ENCODE measurements at places on chromosomes 11 and 22.

- no peak for DNase-seq
Observed at GRCh38 chr11:68750195-68751003, 921 bp downstream of the TESMIN start.

DNA sequence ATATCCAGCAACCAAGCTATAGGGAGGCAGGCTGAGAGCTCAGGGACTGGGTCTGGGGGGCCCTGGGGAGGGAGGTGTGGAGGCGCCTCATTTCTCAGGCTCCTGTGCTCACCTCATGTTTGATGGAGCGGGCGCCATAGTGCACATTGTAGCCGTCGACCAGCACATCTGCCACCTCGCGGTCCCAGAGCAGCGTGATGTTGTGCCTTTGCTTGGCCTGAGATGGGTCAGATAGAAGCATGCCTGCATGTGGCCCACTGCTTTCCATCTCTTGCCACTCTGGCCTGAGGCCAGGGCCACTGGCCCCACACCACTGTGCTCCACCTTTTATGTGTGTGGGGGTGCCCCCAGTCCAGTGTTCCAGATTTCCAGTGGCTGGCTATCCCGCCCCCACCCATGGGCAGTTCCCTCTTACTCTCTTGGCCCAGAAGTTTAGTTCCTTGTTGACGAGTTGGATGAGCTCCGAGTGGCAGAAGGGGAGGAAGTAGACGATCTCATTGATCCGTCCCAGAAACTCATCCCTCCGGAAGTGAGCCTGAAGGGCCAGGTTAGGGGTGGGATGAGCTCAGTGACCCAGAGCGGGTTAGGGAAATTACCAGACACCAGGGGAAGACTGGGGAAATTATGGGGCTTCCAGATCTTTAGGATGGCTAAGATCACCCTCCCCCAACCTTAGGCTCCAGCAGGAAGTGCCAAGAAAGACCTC lies 50.1 kb upstream of the PHOX2A start:
- DNase-seq, result no peak

DNA sequence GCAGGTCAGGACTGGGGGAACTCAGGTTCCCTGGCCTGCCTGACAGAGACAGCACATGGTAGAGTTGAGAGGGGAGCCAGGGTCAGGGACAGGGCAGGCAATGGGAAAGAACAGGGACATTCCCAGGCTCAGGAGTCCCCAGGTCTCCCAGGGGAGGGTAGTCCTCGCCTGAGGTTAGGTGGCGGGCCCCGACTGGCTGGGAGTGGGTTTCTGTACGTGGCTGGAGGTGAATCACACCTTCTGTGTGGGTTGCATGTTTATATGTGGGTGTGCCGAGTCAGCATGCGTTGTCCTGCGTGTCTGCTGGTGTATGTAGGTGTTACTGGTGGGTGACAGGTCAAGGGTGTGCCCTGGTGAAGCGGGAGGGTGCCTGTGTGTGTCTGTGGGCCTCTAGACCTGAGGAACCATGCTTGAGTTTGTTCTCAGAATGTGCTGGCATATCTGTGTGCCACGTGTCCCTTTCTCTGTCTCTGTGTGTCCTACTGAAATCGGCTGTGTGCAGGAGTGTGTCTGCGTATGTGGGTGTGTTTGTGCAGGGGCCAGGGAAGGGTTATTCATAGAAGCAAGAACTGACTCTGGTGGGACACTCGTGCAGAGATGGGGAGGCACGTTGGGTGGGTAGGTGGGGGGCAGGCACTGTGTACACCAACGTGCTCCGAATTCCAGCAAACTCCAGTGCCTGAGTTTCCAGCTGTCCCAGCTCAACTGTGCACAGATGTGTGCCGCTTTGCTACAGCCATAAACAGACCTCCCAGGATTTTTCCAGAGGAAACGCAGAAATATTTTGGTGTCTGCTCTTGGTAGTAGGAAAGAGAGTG lies 23.8 kb upstream of the OAF start:
- no peak for DNase-seq

- no peak for DNase-seq
Observed at GRCh38 chr11:126578426-126578825, 222.9 kb downstream of the ST3GAL4 start.

DNA sequence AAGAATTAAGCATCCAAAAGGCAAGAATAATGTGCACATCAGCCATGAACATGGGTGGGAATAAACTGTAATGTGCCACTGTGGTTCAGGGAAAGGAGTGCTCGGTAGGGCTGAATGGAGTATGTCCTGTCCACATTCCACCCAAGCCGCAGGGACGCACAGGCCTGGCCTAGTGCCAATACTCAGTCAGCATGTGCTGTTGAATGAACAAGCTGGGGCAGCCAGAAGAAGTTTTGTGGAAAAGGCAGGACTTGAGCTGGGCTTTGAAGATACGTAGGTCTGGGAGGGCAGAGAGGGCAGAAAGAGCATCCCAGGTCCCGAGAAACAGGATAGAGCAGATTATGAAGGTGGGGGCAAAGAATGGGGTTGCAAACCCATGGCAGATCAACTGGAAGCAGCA lies 60.0 kb upstream of the PLET1 start:
- no peak for DNase-seq

- no peak for DNase-seq
Observed at GRCh38 chr11:73359341-73359740, 16.9 kb upstream of the RELT start.

DNA sequence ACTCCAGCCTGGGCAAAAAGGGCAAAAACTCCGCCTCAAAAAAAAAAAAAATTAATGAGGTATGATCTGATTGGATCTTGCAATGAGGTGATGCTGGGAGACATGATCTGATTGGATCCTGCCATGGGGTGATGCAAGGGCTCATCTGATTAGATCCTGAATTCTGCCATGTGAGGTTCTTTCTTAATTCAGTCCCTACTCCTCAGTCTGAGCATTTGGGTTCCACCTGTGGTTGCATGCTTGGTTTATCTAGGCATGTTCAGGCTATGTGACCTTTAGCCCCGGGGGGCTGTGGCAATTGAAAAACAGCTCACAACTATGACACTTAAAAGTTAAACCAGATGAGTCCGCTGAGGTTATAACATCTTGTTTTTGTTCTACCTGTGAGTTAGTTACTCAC lies 4.8 kb upstream of the TRIM6 start:
- no peak for DNase-seq

DNA sequence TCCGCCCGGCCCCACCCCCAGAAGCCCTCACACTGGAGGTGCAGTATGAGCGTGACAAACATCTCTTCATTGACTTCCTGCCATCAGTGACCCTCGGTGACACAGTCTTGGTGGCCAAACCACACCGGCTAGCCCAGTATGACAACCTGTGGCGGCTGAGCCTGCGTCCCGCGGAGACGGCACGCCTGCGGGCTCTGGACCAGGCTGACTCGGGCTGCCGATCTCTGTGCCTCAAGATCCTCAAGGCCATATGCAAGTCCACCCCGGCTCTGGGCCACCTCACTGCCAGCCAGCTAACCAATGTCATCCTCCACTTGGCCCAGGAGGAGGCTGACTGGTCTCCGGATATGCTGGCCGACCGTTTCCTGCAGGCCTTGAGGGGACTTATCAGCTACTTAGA lies 6.6 kb upstream of the ATF4 start:
- no peak for DNase-seq

GRCh38 chr22:38228873-38229740 lies 27.3 kb downstream of the MAFF start:
- DNase-seq, result no peak

GRCh38 chr11:74446532-74446938 lies 20.8 kb downstream of the KCNE3 start:
- DNase-seq, result no peak

DNA sequence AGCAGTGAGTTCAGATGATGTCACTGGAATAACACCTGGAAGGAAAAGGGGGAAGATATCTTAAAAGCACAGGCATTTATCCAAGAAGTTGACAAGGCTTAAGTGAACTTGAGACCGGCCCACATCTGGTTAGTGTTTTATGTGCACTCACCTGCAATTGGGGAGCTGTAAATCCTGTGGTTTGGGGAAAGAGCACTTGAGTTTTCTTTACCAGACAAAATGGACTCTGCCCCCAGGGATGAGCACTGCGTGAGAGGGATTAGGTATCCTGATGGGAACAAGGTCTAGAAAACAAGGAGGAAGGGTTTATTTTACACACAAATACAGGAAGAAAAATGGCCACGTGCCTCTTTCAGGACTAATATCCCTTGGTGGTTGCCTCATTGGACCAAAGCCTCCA lies 15.2 kb downstream of the E2F8 start:
- no peak for DNase-seq

GRCh38 chr11:35003186-35003585 lies 86.8 kb downstream of the PDHX start:
- DNase-seq, result no peak

DNA sequence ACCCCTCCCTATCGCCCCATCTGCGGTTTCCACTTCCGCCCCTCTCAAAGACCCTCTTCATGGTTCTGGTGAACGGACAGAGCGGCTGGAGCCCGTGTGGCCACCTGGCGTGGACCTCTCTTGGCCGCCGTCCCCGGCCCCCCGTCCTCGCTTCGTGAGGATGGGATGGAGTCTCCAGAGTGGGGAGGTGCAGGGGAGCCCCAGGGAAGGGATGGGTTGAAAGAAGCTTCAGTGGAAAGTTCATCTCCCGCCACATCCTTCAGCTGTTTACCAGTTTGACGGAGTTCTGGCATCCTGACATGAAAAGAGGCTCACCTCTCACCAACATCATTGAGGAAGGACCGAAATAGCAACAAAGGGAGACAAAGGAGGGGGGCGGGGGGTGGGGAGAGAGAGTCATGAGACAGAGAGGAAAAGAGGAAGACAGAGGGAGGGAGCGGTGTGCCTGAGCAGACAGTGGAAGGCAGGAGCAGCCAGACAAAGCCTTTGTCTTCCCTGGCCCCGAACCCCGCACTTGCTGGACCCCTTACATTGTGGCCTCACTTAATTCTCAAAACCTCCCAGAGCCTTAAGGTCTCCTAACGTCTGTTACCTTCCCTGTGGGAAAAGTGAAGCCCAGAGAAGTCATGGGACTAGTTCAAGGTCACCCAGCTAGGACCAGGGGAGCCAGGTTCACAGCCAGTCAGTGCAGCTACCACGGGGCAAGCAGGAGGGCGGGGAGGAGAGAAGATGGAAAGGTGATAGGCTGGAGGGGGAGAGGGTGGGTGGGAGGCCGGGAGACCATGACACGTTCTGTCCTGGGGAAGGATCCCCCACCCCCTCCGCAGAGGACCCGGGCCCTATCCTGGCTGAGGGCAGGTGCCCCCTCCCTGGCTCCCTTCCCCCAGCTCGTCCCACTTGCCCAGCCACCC lies 54.9 kb downstream of the CD6 start:
- DNase-seq, result no peak

DNA sequence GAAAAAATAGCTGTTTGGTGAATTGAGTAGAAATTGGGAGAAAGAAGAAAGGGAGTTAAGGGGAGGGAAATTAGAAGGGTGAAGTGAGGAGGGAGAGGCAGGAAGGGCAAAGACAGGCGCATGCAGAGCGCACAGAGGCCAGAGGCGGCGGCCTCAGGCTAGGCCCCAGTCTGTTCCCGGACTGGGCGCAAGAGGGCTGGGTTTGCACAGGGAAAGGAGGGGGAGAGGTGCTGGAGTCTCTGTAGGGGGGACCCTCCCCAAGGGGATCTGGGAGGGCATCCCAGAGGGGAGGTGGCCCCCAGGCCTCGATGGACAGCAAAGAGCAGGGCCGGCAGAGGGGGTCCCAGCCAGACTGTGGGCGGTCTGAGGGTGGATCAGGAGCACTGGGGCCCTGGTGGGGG lies 1.3 kb upstream of the FLRT1 start:
- no peak for DNase-seq

DNA sequence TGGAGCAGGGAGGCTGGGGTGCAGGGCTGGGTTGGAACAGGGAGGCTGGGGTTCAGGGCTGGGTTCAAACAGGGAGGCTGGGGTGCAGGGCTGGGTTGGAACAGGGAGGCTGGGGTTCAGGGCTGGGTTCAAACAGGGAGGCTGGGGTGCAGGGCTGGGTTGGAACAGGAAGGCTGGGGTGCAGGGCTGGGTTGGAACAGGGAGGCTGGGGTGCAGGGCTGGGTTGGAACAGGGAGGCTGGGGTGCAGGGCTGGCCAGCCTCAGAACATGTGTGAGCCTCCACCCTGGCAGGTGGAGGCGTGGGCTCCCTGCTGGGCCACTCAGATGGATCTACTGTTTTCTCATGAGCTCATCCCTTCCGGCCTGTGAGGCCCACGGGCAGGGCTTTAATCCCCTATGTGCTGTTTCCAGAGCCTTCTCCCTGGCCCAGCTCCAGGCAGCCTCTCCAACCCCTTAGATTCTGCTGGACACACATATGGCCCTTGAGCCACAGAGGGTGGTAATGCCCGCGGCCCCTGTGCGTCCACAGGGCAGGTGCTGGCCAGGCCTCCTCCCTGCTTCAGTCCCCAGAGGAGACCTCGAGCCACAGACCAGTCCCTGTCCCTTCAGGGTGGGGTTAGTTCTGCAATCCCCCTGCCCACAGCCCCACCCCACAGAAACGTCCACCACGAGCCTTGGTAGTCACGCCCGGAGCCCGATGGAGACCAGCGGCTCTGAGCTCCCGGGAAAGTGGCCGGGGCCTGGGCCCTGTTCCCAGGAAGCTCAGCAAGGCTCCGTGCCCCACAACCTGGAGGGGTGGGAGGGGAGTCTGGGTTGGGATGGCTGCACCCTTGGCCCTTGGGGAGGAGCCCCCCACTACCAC lies 197.9 kb downstream of the BRD1 start:
- no peak for DNase-seq

DNA sequence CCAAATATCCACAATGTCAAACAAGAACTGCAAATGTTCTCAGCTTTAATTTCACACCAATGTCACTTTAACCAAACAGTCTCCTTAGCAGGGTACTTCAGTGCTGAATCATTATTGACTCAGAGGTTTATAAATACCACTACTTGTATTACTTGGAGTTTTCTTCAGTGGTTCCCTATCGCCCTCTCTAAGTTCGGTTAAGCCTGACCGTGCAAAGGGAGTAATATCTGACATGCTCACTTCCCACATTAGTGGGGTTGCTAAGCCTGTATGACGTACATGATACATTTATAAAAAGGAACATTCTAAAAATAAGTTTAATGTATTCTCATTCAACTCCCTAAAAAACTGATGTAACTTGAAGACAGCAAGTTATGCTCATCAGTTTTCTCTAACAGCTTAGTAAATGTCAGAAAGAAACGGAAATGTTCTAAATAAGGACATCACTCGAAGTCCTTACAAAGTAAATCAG lies 93.1 kb upstream of the ZC3H12C start:
- no peak for DNase-seq

DNA sequence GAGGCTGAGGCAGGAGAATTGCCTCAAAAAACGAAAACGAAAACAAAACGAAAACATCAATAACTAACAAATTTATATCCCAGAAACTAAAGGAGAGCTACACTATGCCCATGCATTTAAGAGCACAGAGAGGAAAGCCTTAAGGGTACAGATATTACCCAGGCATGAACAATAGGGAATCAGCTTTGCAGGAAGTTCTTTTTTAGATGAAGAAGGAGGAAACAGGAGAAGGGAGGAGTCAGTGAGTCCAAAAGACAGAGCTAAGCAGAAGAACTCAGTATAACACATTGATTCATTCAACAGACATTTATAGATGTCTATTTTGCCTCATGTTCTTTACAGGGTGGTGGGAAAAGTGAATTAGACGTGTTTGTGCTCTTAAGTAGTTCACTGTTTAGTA lies 8.3 kb downstream of the MRPL17 start:
- DNase-seq, result no peak

DNA sequence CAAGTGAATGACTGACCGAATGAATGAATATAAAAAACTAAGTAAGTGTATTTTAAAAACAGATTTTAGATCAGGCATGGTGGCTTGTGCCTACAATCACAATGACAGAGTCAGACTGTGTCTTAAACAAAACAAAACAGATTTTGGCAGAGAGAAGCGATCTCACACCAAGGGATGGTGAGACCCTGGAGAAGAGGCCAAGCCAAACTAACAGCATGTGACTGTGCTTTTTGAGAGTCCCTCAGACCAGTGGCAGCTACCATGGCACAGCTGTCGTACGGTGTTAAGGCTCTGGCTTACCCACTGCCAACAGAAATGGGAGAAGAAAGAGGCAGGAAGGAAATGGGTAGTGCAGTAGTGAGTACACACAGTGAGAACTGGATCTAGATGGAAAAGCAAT lies 60.6 kb downstream of the SGSM3 start:
- DNase-seq, result no peak
